ENCODE measurements at places on chromosomes 4 and X.
A peak's percentile ranks its signal among the peaks of the same experiment; 100 is the strongest.

GRCh38 chr4:175109933-175110332 lies 191.8 kb downstream of the ADAM29 start:
- no peak for DNase-seq

DNA sequence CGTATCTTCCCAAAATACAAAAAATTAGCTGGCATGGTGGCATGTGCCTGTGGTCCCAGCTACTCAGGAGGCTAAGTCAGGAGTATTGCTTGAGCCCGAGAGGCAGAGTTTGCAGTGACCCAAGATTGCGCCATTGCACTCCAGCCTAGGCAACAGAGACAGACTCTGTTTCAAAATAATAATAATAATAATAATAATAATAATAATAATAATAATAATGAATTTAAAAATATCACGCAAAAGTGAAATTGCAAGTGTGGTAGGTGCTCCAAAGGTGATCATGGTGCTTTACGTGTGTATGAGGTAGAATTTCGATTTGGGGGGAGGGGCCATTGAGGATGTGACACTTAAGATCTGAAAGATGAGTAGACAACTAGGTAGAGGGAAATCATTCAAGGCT lies 4.9 kb upstream of the HPSE start:
- no peak for DNase-seq

GRCh38 chrX:100673397-100673953 lies 29.5 kb downstream of the SRPX2 start:
- DNase-seq: no peak

GRCh38 chrX:17187136-17187756 lies 187.8 kb upstream of the NHS start:
- DNase-seq: no peak

GRCh38 chr4:20430259-20430941 lies 178.7 kb downstream of the SLIT2 start:
- no peak for DNase-seq

DNA sequence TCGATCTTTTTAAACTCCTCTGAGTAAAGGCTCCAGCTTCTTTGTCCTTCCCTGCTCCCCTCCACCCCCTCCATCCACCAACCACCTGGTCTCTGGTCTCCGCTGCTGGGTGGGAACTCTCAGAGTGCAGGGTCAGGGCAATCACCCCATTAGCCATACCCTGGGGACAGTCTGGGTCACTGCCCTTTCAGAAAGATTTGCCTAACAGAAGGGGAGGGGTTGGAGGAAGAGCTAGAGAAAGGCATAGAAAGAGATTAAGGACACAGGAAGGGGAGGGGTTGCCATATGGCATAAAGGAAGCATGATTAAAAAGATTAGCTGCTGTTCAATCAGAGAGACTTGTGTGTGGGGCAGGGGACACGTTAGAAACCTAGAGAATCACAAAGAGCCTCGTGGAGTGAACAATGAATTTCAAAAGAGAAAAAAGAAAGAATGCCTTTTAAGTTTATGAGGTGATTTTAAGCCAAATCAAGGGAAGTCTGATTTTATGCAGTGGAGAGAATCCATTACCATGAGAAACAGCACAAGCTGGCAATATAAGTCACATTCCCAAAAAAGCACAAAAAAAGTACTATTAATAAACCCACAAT lies 115.5 kb upstream of the ACSL4 start:
- no peak for DNase-seq

DNA sequence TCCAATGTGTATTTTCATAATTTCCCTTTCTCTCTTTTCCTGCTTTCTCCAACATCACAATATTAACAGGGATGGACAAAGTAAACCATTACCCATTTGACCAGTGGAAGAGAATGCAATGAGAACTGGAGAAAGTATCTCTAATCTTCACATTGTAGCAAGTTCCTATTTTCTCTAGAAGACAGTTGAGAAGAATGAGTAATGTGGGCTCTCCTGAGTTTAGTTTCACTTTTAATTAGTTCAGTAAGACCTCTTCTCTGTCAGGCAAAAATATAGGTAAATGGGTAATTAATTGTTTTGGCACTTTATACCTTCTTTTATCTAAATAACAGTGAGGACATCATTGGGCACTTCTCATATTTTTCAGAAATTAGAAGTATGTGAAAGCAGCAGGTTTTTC lies 602.0 kb downstream of the GLUD2 start:
- no peak for DNase-seq

DNA sequence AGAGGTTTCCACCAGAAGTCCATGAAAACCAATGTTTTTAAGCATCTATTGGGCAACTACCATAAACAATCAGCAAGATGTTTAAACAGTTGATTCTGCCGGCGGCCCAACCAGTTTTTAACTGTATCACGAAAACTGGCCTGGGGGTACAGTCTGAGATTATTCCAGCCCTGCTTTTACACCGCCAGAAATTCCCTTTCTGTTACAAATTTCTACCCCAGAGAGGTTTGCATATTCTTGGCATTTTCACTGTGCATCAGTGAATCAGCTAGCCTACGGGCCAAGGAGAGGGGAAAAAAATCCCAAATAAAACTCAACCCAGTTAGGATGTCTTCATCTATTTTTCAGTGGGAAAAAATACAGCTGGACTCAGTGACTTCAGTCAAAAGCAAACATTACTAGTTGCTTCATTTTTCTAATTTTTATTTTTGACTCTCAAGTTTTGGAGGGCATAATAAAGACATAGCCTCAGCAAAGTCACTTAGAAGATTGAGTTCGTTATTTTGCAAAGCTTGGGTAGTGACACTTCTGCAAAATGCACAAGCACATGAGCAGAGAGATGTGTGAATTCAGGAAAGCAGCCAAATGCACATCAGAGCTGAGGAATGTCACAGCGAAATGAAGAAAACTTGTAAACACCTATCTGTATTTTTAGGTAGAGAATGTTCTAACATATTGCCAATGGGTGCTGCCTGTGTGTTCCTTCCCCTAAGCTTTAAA lies 167.8 kb upstream of the GK2 start:
- DNase-seq: no peak

DNA sequence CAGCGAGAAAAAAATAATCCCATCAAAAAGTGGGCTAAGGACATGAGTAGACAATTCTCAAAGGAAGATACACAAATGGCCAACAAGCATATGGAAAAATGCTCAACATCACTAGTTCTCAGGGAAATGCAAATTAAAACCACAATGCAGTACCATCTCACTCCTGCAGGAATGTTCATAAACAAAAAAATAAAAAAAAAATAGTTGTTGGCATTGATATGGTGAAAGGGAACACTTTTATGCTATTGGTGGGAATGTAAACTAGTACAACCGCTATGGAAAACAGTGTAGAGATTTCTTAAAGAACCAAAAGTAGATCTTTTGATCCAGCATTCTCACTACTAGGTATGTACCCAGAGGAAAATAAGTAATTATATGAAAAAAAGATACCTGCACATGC lies 508.3 kb upstream of the MAGEB2 start:
- no peak for DNase-seq

DNA sequence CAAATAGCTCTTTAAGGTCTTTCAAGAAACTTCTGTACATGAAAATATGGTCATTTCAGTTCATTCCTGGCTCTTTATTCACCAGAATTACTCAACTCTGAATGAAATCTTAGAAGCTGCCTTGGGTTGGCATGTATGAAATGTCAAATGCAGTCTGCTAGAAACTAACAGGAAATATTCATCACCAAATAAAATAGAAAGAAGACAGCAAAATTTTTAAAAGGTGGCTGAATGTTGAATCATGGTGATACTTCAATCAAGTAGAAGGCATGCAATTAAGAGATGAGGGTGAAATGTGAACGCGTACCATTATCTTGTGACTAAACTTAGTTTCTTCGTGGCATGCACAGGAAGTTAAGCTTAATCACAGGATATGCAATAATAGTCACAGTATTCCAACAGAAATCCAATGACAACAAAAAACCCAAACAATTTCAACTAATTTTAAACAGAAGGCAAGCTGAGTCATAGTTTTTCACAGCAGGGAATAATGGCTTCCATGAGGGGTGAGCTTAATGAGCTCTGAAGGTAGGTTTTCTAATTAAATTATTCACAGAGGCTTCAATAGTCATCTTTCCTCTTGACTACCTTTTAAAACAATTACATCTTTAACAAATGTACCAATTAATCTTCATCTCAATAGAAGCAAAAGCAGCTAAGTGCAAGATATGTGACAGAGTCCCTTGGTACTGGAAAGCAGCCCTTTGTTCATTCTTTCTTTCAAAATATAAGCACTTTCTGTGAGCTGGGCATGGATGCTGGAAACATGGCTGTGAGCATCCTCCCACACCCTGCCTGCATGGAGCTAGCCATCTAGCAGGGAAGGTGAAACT lies 44.5 kb downstream of the SCFD2 start:
- DNase-seq: peak; percentile 9

DNA sequence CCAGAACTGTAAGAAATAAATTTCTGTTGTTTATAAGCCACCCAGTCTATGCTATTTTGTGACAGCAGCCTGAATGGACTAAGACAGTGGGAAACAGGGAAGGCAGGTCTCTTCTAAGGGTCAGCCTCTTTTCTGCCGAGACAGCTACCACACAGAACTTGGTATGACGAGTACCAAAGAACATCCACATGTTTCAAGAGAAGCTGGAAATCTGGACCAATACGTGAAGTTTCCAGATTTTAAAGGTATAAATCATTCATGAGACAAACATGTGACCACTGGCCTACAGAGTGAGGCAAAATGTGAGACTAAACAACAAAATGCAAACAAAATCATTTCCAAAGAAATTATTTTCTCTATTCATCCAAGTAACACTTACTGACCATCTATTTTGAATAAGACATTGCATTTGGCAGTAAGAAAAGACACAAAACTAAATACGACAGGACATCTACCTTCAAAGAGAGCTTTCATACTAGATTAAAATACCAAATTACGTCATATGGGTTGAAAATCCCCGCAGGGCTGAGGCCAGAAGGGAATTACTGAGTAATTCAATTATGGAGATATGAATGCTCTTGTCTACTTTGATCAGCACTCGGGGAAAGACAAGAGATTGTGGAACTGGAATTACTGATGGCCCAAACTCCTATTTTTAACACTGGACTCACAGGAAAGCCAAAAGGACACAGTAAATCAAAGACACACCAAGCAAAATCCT lies 7.2 kb downstream of the SCARB2 start:
- DNase-seq: no peak

- no peak for DNase-seq
Measured at GRCh38 chr4:7108046-7108625, 40.3 kb upstream of the GRPEL1 start.

GRCh38 chr4:138650929-138651448 lies 364.6 kb upstream of the NOCT start:
- DNase-seq: peak; percentile 23

DNA sequence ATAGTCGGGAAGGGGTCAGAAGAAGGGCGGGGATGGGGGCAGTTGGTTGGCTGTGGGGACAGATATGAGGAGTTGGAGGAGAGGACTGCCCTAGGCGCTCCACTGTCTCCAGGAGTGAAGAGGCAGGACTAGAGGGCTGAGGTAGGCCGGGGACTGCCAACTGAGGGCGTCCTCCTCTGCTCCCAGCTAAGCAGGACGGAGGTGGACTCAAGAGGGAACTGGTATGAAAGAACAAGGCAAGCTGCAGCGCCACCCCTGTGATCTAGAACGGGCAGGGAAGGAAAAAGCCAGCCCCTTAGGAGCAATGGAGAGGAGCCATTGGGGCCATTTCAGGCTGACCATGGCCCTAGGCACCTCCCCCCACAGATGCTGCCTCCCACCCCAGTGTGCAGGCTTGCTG lies 14.0 kb downstream of the BEND2 start:
- no peak for DNase-seq
